GM23248 (cell line): ENCODE measurements at places on chromosomes 2 and 18. TPM values are rescaled to one million over a fixed set of nuclear protein-coding genes. Genes with fewer than 3 reads are reported as not detected.

CCDC121 gene
- 1.6 and 3.4 TPM in 2 replicates for total RNA-seq

MARCO gene
- total RNA-seq: not detected in 2 replicates

SPRED2 gene
- total RNA-seq: 8.5 and 19.7 TPM in 2 replicates

SCN2A gene
- total RNA-seq: 1.1 and 2.2 TPM in 2 replicates

CENPA gene
- total RNA-seq: 5.7 and 8.1 TPM in 2 replicates
